ENCODE measurements at places on chromosomes 1 and 21.

DNA sequence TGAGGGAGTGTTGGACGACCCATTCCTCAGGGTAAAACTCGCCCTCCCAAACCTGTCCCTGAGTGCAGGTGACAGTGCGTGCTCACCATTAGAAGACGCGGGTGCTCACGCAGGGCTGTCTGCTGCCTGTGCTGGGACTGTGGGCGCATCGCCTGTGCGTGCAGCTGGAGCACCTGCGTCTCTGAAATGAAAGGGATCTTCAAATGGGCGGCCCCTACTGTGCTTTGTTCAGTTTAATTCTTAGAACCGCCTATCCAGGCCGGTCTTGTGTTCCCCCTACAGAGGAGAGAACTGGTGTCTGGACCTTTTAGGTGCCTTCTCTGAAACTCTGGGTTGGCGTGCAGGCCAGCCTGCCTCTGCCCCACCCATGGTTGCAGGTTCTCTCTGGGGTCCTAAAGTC is 125.8 kb downstream of the PCBP3 start:
- DNase-seq = no peak

DNA sequence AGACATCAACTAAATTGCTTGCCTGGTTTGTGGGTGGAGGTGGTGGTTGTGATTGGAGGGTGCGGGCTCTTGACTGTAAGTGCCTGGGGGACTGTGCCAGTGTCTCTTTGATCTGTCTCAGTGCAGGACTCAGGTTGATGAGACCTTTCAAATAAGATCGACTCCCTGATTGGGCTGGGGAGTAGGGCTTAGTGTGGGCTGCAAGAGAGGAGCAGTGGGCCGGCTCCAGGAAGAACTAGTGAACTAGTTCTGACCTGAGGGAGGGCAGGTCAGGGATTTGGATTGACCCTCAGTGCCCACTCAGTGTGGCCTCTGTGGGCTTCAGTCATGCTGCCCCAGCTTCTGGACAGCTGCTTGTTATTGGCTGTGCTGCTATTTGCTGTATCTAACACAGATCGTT is 130.6 kb upstream of the CACNA1E start:
- DNase-seq = no peak

- DNase-seq = no peak
These were observed 7.6 kb upstream of the SLAMF9 start for GRCh38 chr1:159961636-159962035.

GRCh38 chr1:112744009-112744578 is 29.0 kb upstream of the PPM1J start:
- DNase-seq = no peak

- no peak for DNase-seq
These were observed 10.7 kb downstream of the SLC9A1 start for GRCh38 chr1:27144049-27144748.

DNA sequence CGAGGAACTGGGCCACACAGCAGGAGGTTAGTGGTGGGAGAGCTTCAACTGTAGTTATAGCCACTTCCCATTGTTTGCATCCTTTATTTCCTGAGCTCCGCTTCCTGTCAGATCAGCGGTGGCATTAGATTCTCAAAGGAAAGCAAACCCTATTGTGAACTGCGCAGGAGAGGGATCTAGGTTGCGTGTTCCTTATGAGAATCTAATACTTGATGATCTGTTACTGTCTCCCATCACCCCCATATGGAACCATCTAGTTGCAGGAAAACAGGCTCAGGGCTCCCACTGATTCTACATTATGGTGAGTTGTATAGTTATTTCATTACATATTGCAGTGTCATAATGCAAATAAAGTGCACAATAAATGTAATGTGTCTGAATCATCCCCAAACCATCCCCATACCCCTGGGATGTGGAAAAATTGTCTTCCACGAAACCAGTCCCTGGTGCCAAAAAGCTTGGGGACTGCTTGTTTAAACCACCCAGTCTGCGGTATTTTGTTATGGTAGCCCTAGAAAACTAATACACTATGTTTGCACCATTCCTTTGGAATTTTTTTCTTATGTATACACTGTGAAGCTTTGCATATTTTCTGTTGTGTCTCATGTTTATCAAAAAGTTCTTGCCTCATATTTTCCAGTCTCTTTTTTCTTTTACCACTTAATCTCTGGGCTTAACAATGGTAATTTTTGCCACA is 136.6 kb upstream of the IVNS1ABP start:
- DNase-seq = peak; percentile 82

GRCh38 chr1:1116701-1117468 is 996 bp upstream of the C1orf159 start:
- no peak for DNase-seq

DNA sequence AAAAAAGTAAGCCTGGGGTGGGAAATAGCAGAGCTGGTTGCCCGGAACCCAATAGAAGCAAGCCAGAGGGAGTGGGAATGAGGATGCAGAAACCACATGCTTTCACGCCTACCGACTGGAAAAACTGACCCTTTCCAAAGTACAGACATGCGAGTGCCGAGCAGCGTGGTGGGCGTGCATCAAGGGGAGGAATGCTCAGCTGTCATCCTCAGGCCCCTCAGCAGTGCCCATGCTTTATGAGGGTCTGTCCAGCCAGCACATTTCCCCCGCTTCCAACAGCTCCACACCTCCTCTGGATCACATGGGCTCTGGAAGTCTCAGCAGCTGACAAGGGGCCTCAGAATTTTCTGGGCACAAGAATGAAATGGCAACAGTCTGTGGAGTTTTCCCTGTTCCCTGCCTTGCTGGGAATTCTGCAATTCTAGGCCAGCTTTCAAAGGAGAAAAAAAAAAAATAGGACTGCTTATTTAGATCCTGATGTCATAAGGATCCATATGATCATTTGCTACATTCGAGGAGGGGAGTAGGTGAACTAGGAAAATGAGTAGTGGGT is 19.1 kb upstream of the IKBKE start:
- no peak for DNase-seq

DNA sequence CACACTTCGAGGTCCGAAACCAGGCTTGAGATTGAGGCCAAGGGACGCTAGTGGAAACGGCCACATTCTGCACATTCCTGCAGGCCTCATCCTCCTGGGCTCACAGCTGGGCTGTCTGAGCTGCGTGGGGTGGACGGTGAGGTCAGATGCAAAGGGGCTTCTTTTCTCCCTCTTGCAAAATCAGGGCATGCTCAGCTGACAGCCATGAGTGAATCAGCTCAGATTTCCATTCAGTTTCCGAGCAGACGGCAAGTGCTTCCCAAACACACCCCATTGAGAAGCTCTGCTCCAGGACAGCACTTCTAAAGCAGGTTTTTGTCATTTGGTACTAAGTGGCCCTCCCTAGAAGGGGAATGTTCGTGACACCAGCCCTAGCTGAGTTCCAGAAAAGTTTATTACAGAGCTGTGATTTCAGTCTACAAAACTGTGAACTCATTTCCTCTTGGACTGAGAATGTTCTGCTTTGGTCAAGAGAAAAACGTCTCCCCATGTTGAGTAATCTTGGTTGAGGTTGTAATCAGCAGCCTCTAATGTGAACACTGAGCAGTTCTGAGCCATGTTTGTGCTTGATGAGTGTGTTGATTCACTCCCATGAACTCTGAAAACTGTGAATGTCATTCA is 10.0 kb downstream of the PDPN start:
- no peak for DNase-seq

GRCh38 chr1:44881011-44881632 is 38.1 kb upstream of the PTCH2 start:
- DNase-seq = peak; percentile 47

DNA sequence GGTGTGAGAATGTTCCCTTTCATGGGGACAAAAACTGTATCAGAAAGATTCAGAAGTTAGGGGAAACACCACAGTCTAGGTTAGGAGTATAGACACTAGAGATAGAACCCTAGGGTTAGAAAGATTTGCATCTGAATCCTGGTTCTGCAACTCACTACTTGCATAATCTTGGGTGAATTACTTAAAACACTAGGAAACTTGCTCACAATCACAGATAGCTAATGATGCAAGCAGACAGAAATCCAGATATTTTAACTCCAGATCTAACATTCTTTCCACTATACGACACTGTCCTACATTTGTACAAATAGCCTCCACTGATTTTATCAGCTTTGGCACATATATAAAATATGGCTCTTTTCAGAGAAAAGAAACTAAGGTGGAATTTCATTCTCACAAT is 30.8 kb upstream of the GLIS1 start:
- no peak for DNase-seq

- no peak for DNase-seq
These were observed 27.8 kb upstream of the MX1 start for GRCh38 chr21:41398251-41398650.
